ENCODE measurements at places on chromosomes 16 and 17.

DNA sequence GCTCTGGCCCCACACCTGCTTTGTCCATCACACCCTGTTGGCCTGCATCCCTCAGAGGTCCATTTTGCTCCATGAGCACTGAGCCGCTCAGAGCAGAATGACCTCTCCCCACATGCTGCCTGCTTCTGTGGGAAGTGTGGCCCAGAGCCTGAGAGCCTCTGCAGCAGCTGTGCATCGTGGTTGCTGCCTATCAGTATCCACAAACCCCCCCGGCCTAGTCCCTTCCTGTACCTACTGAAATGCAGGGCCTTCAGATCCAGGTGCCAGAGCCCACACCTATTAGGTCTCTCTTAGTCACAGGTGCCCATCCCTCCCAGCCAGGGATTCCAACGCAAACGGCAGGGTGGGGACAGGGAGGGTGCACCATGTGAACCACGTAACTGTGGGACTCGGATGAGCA is 16.6 kb upstream of the TRPV3 start:
- no peak overlapping the region for H3K27ac ChIP-seq
- H3K4me3 ChIP-seq = no peak overlapping the region
- H3K36me3 ChIP-seq = peaks cover 42% of the 10 kb centered on the region
- no peak for DNase-seq

GRCh38 chr16:9071377-9071776 is 20.1 kb upstream of the HAPSTR1 start:
- no peak overlapping the region for H3K27ac ChIP-seq
- H3K27me3 ChIP-seq = no peaks in the 10 kb centered on the region
- no peaks in the 10 kb centered on the region for H3K36me3 ChIP-seq
- H3K4me1 ChIP-seq = peaks cover 21% of the 10 kb centered on the region

- peaks cover 79% of the 10 kb centered on the region for H3K4me1 ChIP-seq
- no peaks in the 10 kb centered on the region for H3K36me3 ChIP-seq
- DNase-seq = no peak
Measured at GRCh38 chr17:31509805-31510177, 118.3 kb downstream of the RAB11FIP4 start.

GRCh38 chr17:3598078-3598477 is 11.1 kb downstream of the TRPV1 start:
- no peak overlapping the region for H3K27ac ChIP-seq
- no peak overlapping the region for H3K4me3 ChIP-seq
- DNase-seq = no peak
- H3K36me3 ChIP-seq = peaks cover 3% of the 10 kb centered on the region
- H3K4me1 ChIP-seq = no peaks in the 10 kb centered on the region
- H3K27me3 ChIP-seq = no peaks in the 10 kb centered on the region

DNA sequence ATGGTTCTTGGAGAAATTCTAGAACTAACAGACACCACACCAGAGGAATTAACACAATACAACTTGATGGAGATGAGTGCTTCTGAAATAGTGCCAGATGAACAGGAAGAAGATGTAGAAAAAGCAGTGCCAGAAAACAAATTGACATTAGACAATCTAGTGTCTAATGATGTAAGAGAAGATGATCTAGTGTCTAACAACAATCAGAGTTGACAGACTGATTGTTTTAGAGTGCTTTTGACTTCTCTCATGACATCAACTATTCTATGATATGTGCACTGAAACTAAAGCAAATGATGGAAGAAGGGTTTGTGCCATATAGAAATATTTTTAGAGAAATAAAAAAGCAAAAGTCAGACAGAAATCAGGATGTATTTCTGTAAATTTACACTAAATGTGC is 646.1 kb upstream of the KIF2B start:
- H3K36me3 ChIP-seq = no peaks in the 10 kb centered on the region
- no peaks in the 10 kb centered on the region for H3K27me3 ChIP-seq
- H3K27ac ChIP-seq = no peak overlapping the region
- no peaks in the 10 kb centered on the region for H3K4me1 ChIP-seq

DNA sequence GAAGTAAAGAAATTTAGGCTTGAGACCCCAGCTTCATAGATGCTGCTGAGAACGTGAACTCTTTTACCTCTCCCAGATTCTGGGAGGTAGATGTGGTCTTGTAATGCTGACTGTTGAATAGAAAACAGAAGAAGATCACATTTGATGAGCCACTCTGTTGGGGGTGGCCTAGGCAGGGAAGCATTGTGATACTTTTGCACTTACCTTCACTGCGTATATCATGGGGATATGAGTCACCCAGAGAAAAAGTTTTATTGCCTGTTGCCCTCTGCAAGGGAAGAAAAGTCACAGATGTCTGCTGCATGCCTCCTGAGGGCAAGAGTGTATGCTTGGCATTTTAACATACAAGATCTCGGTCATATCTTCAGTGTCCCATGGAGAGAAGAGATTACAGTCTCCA is 365.4 kb downstream of the SNX29 start:
- peaks cover 9% of the 10 kb centered on the region for H3K4me1 ChIP-seq
- no peak for DNase-seq
- no peak overlapping the region for H3K27ac ChIP-seq
- no peaks in the 10 kb centered on the region for H3K27me3 ChIP-seq
- H3K4me3 ChIP-seq = no peak overlapping the region

DNA sequence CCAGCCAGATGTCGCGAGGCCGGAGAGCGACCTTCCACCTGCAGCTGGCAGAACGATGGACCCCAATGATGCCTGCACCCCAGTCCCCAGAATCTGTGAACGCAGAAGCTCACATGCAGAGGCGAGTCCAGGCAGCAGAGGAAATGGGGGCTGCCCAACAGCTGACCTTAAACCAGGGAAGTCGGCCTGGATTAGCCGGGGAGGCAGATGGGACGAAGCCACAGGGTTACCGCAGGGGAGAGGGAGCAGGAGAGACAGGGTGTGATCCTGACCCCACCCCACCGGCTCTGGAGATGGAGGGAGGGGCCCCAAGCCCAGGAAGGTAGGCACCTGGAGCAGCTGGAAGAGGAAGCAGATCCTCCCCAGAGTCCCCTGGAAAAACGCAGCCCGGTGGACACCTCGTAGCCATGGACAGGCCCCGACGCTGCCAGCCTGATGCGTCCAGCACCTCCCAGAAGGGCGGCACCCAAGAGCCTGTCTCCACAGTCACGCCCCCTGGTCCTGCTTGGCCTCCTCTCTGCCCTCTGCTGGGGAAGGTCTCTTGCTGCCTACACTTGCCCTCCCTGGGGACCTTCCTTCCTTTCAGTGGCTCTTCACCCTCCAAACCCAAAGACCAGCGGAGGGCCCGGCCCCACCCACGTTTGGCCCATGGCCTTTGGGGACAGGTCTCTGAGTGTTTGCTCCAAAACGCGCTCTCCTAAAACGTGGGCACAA is 37.3 kb downstream of the PIEZO1 start:
- H3K27me3 ChIP-seq = no peaks in the 10 kb centered on the region
- peaks cover 15% of the 10 kb centered on the region for H3K36me3 ChIP-seq
- H3K27ac ChIP-seq = no peak overlapping the region
- H3K4me3 ChIP-seq = no peak overlapping the region
- peak; percentile 66 for DNase-seq
- no peaks in the 10 kb centered on the region for H3K4me1 ChIP-seq

GRCh38 chr17:72515291-72516065 is 394.7 kb downstream of the SOX9 start:
- H3K27me3 ChIP-seq = no peaks in the 10 kb centered on the region
- no peak overlapping the region for H3K27ac ChIP-seq
- no peak for DNase-seq
- no peaks in the 10 kb centered on the region for H3K36me3 ChIP-seq
- peaks cover 87% of the 10 kb centered on the region for H3K4me1 ChIP-seq
- H3K4me3 ChIP-seq = no peak overlapping the region

DNA sequence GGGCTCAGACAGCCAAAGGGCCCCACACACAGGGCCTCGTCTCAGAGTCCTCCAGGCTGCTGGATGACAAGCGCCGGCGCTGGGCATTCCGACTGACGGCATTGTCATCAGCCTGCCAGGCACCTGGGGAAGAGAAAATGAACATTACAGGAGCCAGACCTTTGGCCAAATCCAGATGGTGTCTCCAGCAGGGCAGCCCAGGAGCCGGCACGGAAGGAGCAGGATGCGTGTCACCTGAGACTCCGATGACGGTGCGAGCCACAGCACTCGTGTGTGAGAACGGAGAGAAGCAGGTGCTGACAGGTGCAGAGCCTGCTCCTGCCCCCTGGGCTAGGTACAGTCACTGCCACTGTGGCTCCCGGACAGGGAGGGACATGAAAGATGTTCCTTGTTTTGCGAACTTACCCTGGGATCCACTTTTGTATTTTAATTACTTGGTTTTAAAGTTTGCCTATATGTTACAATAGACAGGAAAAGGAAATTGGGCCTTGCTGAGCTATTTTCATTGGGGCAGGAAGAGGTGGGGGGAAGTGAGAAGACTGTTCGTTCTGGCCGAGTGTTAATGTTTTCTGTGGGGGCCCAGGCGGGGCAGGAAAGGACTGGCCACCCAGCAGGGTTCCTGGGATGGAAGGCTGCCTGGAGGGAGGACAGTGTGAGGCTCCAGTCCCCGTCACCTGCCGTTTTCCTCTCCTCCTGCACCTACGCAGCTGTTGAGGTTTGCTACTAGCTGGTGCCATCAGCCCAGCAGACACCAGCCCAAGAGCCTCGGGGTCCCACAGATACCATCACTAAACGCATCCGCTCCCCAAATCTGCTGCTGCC is 4.4 kb upstream of the FOXJ1 start:
- peaks cover 3% of the 10 kb centered on the region for H3K27me3 ChIP-seq
- DNase-seq = no peak
- no peaks in the 10 kb centered on the region for H3K36me3 ChIP-seq
- H3K27ac ChIP-seq = no peak overlapping the region
- no peak overlapping the region for H3K4me3 ChIP-seq
- H3K4me1 ChIP-seq = peaks cover 50% of the 10 kb centered on the region

- no peaks in the 10 kb centered on the region for H3K4me1 ChIP-seq
- H3K27ac ChIP-seq = no peak overlapping the region
- peaks cover 5% of the 10 kb centered on the region for H3K27me3 ChIP-seq
- no peaks in the 10 kb centered on the region for H3K36me3 ChIP-seq
Measured at GRCh38 chr16:73847090-73847489, 449.5 kb upstream of the PSMD7 start.

GRCh38 chr17:44396946-44397345 is 7.5 kb upstream of the ITGA2B start:
- peaks cover 49% of the 10 kb centered on the region for H3K36me3 ChIP-seq
- no peak overlapping the region for H3K4me3 ChIP-seq
- H3K27me3 ChIP-seq = no peaks in the 10 kb centered on the region
- H3K4me1 ChIP-seq = no peaks in the 10 kb centered on the region
- DNase-seq = no peak

DNA sequence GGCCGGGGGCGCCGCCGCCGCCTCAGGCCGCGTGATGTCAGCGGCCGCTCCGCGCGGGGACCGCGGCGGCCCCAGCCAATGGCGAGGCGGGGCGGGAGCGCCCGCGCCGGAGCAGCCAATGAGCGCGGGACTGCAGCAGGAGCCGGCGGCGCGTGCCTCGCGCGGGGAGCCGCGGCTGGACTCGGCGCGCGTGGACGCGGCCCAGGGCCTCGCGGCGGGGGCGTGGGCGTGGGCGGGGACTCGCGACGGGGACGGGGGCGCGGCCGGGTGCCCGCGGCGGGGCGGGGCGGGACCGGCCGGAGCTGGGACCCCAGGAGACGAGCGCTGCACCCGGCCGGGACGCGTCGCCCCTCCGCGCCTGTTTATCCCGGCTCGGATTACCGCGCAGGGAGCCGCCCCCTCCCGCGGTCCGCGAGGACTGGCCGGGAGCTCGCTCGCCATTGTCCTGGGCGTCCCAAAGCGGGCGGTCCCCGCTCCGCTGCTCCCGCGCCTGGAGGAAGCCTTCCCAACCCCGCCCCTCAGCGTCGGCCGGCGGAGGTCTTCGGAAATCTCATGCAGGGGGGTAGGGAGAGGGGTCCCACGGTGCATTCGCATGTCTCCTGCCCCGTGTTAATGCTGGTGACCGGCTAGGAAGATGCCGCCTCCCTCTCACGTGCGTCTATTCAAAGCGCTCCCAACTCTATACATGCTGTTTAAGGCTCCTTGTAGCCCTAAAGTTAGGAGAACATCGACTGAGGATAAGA is at the start of gene RNF157:
RNF157 (minus strand) TSS at position 33 of the 743 bp plus-strand sequence. CDS start 253 bp downstream, outside the sequence.
- peaks cover 52% of the 10 kb centered on the region for H3K27me3 ChIP-seq
- no peaks in the 10 kb centered on the region for H3K36me3 ChIP-seq
- H3K4me1 ChIP-seq = peaks cover 48% of the 10 kb centered on the region
- DNase-seq = peak; percentile 17
- H3K4me3 ChIP-seq = peak within 1 kb of the TSS; percentile 70

- H3K4me1 ChIP-seq = no peaks in the 10 kb centered on the region
- no peak overlapping the region for H3K4me3 ChIP-seq
- no peaks in the 10 kb centered on the region for H3K27me3 ChIP-seq
- DNase-seq = no peak
- no peak overlapping the region for H3K27ac ChIP-seq
Measured at GRCh38 chr16:48347191-48347865, 37.9 kb downstream of the SIAH1 start.

Measured in HepG2 (cell line).